Activated naive CD8-positive, alpha-beta T cell treated with anti-CD3 and anti-CD28 coated beads, Interleukin-2, amount 10 ng/mL, durations not matched to agents 7 days and 5 days (primary cell): ENCODE measurements at places on chromosomes 4 and X. TPM values are rescaled to one million over a fixed set of nuclear protein-coding genes. Genes with fewer than 3 reads are reported as not detected.

DNA sequence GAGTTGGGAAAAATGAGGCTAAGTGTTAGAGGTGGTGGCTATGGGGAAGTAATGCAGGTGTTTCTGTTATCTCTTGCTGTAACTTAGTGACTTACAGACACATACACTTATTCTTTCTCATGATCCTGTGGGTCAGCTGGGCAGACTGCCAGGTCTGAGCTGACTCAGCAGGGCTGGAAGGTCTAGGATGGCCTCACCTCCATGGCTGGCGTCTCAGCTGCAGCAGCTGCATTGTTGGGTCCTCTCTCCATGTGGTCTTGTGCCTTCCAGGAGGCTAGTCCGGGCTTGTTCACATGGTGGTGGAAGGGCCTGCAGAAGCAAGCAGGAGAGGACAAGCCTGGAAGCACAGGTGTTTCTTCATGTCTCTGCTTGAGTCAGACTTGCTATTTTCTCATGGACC, 172.7 kb downstream of the NHS start:
- H3K4me3 ChIP-seq, result no peak overlapping the region
- peaks cover 2% of the 10 kb centered on the region for H3K27me3 ChIP-seq
- DNase-seq, result no peak
- H3K36me3 ChIP-seq, result no peaks in the 10 kb centered on the region
- H3K27ac ChIP-seq, result no peak overlapping the region

- DNase-seq, result no peak
- H3K27me3 ChIP-seq, result no peaks in the 10 kb centered on the region
- no peaks in the 10 kb centered on the region for H3K36me3 ChIP-seq
- peak within 1 kb of the TSS; percentile 92 for H3K27ac ChIP-seq
- H3K4me1 ChIP-seq, result peaks cover 13% of the 10 kb centered on the region
- H3K4me3 ChIP-seq, result peak within 1 kb of the TSS; percentile 89
These were observed at the start of gene RIBC1 for GRCh38 chrX:53422861-53423306. RIBC1 (plus strand) TSS chrX:53422873; CDS start chrX:53426277, 3,404 bp downstream.

Gene H2AZ1
- 399 TPM for total RNA-seq

Gene SUPT20HL2
- not detected for total RNA-seq

Gene ALPK1
- total RNA-seq, result 26.0 TPM

Gene TLR2
- total RNA-seq, result 0.89 TPM
